ENCODE measurements at places on chromosomes 5 and 9.

DNA sequence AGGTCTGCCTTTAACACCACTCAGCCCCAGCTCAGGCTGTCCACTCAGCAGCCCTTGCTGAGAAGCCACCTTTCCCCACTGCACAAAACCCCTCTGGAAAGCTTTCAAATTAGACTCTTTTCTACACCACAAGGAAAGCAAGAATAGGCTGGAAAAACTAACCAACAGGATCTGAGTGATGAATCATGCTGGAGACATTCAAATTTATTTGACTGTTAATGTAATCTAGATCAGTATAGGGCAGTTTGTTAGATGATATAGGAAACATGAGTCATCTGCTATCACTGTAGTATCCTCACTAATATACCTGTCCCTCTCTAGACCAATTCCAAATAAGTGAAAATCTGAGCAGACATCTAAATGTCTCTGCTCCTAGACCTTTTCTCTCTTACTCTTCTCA, 127.8 kb upstream of the PAM start:
- no peak for DNase-seq

- DNase-seq: no peak
These were observed 69.3 kb upstream of the IFNE start for GRCh38 chr9:21551401-21551800.

DNA sequence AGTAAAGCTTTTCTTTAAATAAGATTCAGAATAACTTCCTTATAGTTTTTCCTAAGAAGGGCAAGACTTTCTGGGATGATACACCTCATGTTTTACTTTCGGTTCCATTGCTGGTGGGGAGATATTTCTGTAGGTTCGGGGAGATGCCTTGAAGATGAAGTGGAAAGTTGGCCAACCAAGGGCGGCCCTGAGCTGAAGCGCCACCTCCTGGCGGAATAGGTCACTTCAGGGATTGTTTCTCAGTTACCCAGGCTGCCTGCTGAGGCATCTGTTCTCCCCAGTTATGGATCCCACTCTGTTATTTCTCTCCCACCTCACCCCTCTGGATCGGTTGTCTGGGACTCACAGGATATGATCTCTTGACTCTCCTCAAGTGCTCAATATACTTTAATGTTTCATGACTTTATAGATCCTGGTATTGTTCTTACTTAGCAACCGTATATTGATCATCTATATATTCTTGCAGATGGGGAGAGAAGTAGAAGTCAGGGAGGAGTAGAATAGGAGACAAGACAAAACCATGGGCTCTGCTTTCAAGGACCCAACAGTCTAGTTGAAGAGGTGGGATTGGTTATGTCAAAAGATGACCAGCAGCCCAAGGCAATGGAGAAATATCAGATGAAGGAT, 23.4 kb downstream of the MEGF10 start:
- DNase-seq: peak; percentile 71

DNA sequence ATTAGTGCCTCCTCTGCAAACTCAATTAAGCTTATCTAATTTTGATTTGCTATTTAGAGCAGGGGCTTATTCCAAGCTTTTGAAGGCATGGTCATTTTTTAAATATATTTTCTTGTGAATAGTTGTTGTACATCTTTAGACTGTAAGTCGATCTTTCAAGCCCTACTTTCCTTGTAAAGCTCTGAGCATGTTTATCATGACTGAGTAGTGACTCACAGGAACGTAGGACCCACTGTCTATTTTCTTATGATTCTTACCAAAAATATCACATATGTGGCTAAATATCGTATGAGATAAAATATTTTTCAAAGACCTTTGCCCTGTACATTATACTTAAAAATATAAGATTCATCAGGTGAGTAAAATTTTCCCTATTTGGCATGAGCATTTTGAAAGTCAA, 440.4 kb upstream of the GRIN3A start:
- no peak for DNase-seq

DNA sequence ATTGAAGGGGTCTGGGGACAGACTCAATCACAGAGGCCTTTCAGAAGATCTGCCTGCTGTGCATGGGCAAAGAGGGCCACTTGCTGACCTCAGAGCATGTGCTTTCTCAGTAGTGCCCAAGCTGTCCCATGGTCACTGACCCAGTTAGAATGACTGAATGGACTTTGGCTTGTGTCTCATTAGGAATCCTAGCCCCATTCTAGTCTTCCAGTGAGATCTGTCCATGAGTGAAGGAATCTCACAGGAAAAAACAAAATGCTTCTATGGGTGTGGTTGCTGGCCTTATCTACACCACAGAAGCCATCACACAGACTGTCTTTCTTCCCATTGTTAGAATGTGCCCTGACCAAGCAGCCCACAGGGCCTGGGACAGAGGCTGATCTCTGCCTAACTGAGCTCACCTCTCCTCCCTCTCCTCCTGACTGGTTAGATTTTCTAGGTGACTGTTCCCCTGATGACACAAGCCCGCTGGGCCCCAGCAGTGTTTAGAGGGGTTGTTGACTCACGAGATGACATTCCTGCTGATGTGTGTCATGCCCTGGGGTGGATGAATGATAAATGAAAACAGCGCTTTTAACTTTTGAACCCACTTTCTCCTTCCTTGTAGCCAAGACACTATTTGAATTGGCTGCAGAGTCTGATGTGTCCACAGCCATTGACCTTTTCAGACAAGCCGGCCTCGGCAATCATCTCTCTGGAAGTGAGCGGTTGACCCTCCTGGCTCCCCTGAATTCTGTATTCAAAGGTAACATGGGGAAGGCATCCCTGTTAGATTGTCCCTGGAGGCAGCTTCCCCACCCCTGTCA, 24.8 kb downstream of the TGFBI start:
- DNase-seq: no peak

- no peak for DNase-seq
These were observed 168.1 kb upstream of the DMRT1 start for GRCh38 chr9:673264-673965.

GRCh38 chr5:147200004-147200403, 34.8 kb upstream of the STK32A start:
- DNase-seq: no peak

All from lower lobe of right lung (tissue), 2 donors.